ENCODE measurements at places on chromosomes 13 and 19.

DNA sequence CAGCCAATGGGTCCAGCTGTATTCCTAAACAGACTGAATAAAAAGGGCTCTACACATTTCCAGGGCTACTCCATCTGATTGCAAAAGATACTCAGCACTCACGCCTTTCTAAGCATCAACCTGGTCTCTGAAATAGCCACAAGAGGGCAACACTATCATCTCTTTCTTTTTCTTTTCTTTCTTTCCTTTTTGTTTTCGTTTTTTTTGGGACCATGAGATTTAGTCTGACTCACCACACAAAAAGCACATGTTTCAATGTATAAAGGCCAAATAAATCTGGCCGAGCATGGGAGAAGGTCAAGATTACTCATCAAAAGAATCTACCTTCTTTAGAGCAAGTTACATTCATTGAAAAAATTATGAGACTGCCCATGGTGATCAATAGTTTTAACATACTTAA is 805.6 kb upstream of the ARGLU1 start:
- no peak for DNase-seq

GRCh38 chr13:76750126-76750525 is 136.1 kb downstream of the KCTD12 start:
- DNase-seq = no peak

- DNase-seq = no peak
Measured at GRCh38 chr13:60646620-60647019, 249.6 kb downstream of the TDRD3 start.

GRCh38 chr19:20664901-20665781 is 3.8 kb upstream of the ZNF626 start:
- DNase-seq = no peak

DNA sequence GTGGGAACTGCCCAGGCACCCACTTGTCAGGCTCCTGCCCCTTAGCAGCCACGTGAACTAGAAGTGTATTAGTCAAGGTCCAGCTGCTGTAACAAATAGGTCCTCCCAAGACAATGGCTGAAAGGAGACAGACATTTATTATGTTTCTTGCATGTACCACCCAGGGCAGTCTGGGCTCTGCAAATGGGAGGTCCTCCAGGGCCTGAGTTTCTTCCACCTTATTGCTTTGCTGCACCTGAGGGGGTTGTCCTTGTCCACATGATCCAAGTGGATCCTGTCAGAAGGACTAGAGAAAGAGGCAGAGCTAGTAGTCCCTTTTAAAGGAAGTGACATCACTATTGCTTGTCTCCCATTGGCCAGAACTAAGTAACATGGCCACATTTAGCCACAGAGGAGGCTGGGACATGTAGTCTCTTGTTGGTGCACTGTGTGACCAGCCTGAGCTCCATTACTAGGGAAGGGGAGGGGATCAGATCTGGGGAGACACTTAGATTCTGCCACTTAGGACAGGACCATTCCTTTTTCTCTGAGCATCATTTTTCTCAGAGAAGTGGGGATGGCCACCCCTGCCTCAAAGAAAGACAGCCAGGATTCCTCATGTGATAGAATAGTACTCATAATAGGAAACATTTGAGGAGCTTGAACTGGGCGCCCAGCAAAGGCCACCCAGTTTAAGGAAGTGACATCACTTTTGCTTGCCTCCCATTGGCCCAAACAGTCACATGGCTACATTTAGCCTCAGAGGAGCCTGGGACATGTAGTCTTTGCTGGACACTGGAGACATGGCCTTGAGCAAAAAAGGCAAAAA is 15.1 kb downstream of the CC2D1A start:
- DNase-seq = no peak

DNA sequence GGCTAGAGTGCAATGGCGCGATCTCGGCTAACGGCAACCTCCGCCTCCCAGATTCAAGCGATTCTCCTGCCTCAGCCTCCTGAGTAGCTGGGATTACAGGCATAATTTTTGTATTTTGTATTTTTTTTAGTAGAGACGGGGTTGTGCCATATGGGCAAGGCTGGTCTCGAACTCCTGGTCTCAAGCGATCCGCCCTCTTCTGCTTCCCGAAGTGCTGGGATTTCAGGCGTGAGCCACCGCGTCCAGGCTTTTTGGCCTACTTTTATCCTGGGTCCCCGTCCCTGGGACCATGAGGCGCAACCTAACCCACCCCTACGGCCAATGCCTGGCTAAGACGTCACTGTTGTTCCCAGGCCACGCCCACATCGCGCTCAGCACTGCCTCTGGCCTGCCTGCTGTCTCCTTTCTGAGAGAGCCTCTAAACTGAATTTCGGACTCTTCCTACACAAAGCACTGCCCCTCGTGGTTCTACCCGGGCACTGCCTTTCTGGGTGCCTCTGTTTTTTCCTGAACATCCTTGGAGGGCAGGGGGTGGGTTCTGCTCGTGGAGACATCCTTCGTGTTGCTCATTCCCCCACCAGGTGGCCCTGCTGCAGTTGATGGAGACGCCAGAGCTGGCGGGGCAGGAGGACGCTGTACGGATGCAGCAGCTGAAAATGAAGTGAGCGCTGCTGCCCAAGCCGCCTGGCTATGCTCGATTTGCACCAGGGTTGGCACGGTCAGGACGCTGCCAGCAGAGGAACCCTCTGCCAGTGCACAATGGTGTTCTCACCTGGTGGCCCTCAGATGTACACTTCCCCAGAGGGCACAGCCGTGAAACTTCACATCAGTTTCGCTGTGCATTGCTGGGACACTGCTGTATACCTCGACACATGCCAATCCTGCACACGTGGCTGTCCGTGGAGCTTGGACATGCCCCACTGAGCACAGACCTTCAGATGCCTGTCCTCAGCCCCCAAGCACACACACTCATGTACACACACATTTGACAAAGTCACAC is 2.0 kb downstream of the REX1BD start:
- no peak for DNase-seq

GRCh38 chr13:78753435-78753834 is 94.5 kb upstream of the OBI1 start:
- DNase-seq = no peak

GRCh38 chr13:110353339-110353977 is 46.4 kb downstream of the COL4A2 start:
- DNase-seq = no peak

GRCh38 chr13:45122941-45123340 is 2.6 kb downstream of the GTF2F2 start:
- DNase-seq = no peak

GRCh38 chr13:20772401-20773131 is 1.2 kb downstream of the EEF1AKMT1 start:
- no peak for DNase-seq

GRCh38 chr19:46515879-46516350 is 20.2 kb upstream of the PNMA8B start:
- no peak for DNase-seq

DNA sequence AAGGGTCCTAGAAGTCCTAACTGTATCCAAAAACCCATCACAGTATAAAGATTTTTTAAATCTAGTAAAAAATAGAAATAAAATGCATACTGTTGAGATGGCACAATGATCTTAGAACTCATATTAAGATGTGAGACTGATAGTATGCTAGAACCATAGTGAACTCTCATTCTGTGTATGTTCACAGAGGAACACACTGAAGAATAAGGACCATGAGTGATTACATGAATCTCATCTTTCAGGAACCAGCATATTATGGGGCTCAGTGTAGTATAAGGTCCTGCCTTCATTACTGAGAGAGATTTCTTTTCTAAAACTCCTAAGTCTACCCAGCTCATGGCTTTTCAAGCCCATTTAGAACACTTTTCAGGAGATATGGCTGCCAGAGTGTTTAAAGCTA is 59.8 kb upstream of the RFC3 start:
- no peak for DNase-seq

- DNase-seq = no peak
Measured at GRCh38 chr13:53873558-53873957, 844.9 kb downstream of the OLFM4 start.
